ENCODE measurements at places on chromosomes 13 and 19.

- no peak for DNase-seq
Measured at GRCh38 chr13:110961959-110962358, 47.1 kb upstream of the ANKRD10 start.

DNA sequence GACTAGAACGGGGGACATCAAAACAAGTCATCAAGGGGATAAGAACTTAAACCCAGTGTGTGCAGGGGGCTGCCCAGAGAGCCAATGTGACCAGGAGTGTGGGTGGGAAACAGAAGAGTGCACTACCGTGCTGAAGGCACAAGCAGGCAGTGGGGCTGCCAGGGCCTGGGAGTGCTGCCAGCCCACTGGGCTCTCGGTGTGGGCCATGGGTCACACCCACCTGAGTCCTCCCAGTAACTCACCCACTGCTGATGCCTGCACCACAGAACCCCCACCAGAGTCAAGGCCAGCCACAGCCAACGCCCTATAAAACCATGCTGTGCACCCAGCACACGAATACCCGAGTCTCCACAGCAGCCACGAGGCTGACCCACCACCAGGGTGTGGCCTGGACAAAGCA, 8.5 kb downstream of the MED26 start:
- DNase-seq, result no peak

GRCh38 chr19:23402388-23402787, 7.1 kb upstream of the ZNF91 start:
- DNase-seq, result peak; percentile 52

DNA sequence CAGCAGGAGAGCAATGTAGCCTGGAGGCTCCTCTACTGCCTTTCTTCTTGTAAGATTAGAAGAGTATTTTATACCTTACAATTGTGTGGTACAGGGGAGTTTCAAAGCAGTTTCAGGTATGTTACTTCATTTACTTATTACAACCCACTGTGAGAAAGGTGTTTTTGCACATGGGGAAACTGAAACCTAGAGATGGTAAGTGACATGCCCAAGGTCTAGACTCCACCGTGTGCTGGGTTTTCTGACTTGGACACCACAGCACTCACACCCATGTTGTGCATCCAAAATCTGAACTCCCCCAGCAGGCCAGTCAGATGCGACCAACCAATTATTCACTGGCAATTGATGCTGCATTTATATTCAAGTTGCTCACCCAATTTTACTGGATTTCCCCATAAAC, 22.8 kb downstream of the ERICH6B start:
- no peak for DNase-seq

- no peak for DNase-seq
Measured at GRCh38 chr13:25990801-25991200, 61.0 kb downstream of the SHISA2 start.

GRCh38 chr13:30616927-30617314, 799 bp upstream of the USPL1 start:
- DNase-seq, result peak; percentile 81

DNA sequence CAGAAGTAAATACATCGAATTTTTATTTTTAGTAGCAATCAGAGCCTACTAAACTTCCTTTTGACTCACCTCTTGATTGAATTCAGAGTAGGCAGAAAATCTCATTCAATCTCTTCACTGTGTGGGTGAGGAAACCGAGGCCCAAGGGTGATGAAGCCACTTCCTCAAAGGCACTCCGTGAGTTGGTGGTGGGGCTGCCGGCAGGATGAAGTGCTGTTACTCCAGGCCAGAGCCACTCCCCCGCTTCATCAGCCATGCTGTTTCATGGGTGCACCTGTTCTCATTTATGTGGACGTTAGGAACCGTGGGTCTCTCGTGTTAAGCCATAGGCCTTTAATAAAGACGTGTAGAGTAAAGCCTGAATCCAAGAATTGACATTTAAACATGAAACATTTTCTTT, 13.2 kb downstream of the ING1 start:
- peak; percentile 93 for DNase-seq

- DNase-seq, result no peak
Measured at GRCh38 chr13:33178209-33178840, 107.2 kb downstream of the STARD13 start.

GRCh38 chr19:29672933-29673336, 7.7 kb downstream of the PLEKHF1 start:
- DNase-seq, result no peak

DNA sequence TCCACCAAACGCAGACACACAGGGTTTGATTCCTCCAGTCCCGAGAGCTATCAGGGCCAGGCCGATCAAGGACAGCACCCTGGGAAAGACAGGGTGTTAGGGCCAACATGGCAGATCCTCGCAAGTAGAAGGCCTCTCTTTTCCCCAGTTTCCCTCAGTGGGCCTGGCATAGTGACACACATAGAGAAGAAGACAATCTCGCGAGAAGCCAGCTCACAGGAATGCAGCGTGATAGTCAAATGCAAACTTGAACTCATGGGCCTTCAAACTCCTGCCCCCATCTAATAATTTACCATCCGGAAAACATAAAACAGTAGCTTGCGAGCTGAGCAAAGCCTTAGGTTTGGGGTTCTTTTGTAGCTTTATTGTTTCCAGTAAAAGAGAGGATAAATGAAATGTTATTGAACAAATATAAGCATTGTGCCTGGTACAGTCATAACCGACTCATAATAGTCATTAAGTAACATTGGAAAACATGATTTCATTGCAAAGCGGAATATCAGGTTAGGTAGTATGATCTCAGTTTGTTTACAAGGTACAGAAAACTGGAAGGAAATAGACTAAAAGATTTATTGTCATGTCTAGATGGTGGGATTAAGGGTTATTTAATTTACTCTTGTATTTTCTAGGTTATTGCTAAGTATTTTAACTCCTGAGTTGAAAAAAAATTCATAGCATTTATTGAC, 30.5 kb downstream of the SLC15A1 start:
- no peak for DNase-seq

DNA sequence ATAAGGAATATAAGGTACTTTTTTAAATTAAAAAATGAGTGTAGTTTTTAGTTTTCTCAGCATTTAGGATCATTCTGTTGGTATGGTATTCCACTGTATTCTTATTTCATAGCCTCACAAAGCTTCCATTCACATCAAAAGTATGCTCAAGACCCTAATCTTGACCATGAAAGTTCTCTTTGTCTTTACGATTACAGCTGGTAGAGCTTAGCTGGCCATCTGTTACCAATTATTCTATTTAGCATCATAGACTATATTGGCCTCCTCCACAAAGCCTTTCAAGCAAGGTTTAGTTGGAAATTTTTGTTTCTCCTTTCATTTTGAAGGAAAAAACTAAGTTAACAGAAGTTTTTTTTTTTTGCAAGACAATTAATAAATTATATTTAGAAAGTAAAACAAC, 245.1 kb downstream of the KCTD12 start:
- no peak for DNase-seq

DNA sequence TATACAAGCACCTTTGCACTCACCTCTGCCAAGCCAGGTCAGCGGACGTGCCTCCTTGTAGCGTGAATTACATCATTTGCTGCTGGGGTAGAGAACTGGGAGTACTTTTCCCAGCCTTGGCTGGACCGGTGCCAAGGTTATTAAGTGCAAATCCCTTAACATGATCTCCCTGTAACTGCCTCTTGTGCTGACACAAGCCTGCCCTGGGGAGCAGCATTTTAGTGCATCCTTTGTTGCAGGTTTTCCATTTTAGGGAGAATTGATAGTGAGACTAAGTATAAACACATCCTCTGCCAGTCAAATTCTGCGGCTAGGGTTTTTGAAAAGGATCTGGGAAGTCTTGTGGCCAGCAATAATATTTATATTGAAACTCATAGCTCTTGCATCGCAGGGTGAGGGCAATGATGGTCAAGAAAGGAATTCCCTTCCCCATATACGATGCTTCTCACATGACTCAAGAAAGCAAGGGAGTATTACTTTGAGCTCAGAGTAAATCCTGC, 32.7 kb upstream of the DCLK1 start:
- no peak for DNase-seq

GRCh38 chr13:45837111-45837510, 14.4 kb downstream of the SIAH3 start:
- no peak for DNase-seq

DNA sequence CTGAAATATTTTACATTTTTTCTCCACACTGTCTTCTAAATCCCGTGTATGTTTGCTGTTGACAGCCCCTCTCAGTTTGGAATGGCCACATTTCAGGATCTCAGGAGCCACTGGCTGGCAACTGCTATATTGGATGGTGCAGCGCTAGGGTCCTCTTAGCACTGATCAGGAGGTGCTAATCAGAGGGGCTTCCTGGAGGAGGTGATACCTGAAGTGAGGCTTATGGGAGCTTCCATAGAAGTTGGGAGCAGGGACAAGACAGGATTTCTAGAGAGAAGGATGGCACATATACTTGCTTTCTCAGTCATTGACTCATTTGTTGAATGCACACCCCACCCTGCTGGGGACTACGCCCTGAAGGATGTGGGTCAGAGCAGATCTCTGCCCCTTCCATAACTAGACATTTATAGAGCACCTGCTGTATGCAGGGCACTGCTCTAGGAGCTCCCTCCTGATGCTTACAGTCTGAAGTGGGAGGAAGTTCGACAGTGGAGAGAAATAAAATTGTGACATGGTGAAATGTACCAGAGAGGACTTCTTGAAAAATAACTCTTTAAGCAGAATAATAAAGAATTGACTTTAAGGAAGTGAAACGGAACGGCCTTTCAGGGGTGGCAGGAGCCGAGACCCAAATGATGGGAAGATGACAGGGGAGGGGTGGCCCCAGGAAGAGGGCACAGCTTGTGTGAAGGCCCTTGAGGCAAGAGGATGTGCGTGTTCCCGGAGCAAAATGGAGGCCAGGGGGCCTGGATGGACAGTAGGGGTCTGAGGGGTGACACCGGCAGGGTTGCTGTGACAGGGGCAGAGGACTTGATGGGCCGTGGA, 13.1 kb downstream of the AP2A1 start:
- peak; percentile 52 for DNase-seq

GRCh38 chr13:33202644-33203169, 82.8 kb downstream of the STARD13 start:
- DNase-seq, result no peak

DNA sequence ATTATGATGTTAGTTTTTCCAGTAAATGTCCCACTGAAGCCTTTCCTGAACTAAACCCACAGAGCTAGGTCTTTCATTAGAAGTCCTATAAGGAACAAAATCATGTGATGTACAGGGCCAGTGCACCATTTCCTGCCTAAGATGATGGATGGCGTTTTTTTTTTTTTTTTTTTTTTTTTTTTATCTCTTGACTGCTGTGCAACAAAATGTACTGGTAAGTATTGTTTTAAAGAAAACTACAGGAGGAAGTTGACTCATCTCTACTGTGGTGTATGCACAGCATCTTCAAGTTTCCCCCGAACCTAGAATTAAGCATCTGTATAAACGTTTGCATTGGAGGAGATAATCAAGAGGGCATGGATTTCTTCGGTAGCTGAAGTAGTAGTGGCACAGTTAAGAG, 197.5 kb downstream of the NBEA start:
- no peak for DNase-seq

GRCh38 chr19:34217952-34218817, 36.2 kb upstream of the GARRE1 start:
- peak; percentile 84 for DNase-seq

DNA sequence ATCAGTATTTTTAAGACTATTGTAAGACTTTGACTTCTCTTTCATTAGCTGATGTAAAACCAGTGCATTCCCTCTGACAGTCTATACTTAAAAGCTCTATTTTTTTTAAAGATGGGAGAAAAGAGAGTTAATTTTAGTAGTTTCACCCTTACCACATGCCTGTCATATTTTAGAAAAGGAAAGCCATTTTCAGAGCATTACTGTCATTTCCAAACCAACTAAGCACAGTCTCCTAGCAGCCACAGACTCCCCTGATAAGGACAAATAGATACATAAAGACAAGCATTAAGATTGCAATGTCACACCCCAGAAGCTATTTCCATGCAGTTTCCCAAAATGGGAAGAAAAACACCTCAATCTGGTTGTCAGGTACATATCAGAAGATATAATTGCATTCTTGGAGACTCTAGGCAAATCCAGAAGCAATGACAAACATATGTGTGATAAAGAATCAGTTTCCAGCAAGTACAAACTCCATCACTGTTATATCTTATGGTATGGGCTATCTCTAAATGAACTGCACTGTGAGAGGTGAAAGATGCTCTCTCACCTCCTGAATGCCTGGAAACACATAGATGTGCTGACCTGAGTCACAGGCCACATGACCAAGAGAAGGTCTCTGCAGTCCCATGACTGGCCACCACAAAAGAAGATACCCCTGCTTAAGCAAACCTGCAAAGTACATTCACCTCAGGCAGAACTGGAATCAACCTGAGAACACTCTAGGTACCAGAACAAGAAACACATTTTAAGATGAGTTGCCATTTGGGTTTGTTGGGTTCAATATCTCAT, 303.3 kb downstream of the POU4F1 start:
- DNase-seq, result no peak

- DNase-seq, result no peak
Measured at GRCh38 chr13:66659701-66660467, 570.3 kb downstream of the PCDH9 start.

DNA sequence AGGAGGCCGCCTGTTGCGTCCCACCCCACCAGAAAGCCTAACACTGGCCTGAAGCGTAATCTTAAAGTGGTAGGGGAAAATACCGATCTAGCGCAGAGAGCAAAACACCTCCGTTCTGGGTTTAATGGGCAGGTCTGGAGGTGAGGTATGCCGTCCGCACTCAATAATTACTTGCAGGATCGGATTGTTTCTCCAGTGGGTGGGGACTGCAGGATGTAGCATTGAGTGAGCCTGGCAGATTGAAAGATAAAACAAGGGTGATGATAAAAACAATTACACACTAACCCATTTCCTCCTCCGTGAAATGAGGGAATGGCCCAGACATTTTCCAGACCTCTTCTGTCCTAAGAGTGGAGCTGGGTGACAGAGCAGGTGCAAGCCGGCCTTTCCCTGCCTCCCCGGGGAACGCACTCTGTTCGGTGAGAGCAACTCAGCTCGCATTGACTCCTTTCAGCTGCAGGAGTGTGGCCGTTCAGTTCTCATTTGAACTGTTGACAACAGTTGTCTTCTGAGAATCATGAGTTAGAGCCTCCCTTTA, 110.2 kb upstream of the DOCK9 start:
- DNase-seq, result no peak

GRCh38 chr19:11675569-11675968, 63.2 kb downstream of the ZNF823 start:
- no peak for DNase-seq

DNA sequence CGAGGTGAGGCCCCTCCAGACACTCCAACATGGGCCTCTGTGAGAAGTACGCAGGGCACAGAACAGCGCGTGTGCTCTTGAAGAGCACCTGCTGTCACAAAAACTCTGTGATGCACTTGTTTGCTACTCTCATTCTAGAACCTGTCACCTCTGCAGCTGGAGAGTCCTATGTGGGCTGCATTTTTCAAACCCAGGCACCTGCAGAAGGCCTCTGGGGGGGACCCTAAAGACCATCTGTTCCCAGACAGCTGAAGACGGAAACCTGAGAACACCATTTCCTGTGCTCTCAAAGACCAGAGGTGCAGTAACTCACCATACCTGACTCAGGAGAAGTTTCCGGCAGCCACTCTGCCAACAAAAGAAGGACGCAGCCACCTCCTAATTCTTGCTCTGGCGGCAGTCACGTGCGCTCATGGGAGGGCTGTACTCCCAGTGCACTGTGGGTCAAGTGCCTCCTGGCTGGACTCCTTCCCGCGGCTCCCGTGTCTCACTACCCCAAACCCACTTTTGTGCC, 28.1 kb downstream of the RANBP3 start:
- DNase-seq, result no peak

- no peak for DNase-seq
Measured at GRCh38 chr13:69595181-69595580, 512.4 kb upstream of the ATXN8OS start.

Measured in HL-60 (cell line).